Right lung (tissue), 10 donors: ENCODE measurements at places on chromosomes 12 and 14. TPM values are rescaled to one million over a fixed set of nuclear protein-coding genes. Genes with fewer than 3 reads are reported as not detected.

CLEC6A gene
- not detected for polyA plus RNA-seq

DNA sequence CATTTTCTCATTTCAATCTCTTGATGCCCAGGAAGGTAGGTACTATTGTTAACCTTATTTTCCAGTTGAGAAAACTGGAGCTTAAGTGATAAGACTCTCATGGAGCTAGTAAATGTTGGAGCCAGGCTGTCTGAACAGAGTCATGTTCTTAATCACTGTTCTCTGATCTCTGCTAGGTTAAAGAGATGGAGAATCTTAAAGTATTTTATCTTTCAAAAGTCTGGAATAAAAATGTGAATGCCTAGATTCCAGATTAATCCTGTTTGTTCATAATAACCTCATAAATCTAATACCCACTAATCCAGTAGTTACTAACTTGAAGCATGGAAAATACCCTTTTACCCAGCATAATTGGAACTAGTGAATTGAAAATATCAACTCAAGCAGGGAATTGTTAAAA, 341.0 kb upstream of the RGS6 start:
- no peak for DNase-seq

DNA sequence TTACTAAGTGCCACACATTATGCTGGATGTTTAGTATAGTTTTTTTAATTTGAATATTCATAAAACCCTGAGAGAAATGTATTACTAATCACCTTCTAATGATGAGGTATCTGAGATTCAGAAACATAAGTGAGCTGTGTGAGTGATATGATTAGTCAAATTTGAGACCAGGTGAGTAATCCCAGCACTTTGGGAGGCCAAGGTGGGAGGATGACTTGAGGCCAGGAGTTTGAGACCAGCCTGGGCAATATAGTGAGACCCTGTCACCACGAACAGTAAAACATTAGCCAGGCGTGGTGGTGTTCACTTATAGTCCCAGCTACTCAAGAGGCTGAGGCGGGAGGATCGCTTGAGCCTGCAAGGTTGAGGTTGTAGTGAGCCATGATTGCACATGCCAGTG, 438.4 kb downstream of the RAD51B start:
- DNase-seq: no peak

DNA sequence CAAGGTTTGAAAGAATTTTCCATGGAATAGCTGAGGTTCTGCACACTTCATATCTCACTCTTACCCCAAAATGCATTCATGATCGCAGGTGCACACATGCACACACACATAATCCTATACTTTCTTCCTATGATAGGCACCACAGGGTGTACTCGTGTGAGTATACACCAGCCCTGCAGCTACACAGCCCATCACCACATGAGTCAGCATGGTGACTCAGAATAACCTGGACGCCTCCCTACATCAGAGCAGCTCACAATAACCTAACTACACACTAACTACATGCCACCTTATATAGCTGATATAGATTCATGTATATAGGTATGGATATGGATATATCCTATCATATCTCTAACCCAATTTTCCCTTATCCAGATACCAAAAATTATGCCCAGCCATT, 850.2 kb upstream of the TMEM132C start:
- DNase-seq: no peak

LRRK2 gene
- 9.4 TPM for polyA plus RNA-seq

DNA sequence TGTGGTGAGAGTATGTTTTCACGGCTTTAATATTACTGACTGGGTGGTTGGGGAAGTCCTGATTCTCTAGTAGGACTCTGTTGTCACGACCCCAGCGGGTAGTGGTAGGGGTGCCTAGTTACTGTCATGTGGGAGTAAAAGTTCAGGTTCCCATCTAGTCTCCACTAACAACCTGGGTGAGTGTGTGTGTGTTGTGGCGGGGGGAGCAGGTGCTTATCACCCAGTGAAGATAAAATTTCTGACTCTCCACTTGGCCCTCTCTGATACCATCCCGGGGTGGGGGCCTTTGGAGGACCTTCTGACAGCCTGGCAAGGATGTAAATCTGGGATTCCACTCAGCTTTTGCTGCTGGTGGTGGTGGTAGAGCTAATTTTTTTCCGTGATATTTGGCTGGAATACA, 35.4 kb upstream of the GUCY2C start:
- DNase-seq: no peak

RALGAPA1 gene
- polyA plus RNA-seq: 50.5 TPM
